CD4-positive, alpha-beta T cell treated with Interleukin-12 subunit alpha and Interleukin-12 subunit beta, for 1 hour (primary cell): ENCODE measurements at places on chromosomes 7 and 10.

GRCh38 chr7:26090927-26091519 is 61.0 kb upstream of the NFE2L3 start:
- DNase-seq: peak; percentile 53

GRCh38 chr7:143012001-143012400 is 14.9 kb downstream of the OR9A2 start:
- no peak for DNase-seq

- DNase-seq: peak; percentile 76
Observed at GRCh38 chr7:130982160-130982638, 248.2 kb upstream of the KLF14 start.

DNA sequence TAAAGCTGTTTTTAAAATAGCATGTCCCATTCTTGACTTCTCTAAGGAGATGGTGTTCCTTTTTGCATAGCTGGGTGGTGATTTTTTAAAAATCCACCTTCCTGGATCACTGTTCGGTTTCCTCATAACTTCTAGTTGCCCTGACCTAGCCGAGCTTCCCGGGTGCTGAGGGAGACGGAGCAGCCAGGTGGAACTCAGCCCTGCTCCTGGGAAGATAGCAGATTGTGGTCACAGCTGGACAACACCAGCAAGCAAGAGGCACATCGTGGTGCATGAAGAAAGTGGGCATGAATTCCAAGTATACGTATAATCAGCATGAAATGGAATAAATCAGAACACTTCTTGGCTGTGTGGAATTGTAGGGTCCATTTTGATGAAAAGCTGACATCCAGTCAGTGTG is 73.5 kb upstream of the RSU1 start:
- DNase-seq: no peak

DNA sequence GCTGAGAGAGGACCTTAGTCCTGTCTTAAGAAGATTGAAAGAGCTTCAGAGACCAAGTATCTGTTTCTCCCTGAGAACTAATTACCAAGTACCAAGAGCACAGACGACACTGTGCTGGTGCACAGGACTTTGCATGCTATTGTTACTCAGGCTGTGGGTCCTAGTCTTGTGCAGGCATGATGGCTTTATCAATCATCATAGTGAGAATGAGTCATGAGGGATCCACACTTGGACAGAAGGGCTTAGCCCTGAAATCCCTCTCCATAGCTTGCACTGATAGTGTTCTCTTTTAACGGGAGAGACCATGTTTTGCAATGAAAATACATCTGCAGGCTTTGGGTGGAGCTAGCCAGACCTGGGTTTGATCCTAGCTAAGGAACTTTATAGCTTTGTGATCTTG is 93.3 kb downstream of the SORCS3 start:
- no peak for DNase-seq

GRCh38 chr7:87082675-87083074 is 23.2 kb upstream of the ELAPOR2 start:
- no peak for DNase-seq

DNA sequence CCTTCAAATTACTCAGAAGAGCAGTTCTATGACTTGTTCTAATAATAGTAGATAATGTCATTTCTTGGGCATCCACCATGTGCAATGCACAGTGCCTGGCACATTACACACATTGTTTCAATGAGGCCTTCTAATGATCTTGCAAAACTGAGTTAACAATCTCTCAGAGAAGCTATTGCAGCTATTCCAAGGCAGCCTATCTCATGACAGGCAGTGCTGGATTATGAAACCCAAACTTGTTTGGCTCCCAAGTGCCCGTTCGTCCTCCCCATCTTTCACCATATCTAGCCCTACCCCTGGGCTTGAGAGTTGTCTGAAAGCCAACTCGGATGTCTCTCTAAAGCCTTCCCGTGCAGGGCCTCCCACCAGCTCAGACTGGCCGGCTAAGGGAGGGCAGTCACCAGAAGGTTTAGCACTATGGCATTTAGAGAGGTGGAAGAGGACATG is 405.1 kb downstream of the PLXNA4 start:
- no peak for DNase-seq

GRCh38 chr7:48551652-48552051 is 372.7 kb upstream of the CDC14C start:
- no peak for DNase-seq

DNA sequence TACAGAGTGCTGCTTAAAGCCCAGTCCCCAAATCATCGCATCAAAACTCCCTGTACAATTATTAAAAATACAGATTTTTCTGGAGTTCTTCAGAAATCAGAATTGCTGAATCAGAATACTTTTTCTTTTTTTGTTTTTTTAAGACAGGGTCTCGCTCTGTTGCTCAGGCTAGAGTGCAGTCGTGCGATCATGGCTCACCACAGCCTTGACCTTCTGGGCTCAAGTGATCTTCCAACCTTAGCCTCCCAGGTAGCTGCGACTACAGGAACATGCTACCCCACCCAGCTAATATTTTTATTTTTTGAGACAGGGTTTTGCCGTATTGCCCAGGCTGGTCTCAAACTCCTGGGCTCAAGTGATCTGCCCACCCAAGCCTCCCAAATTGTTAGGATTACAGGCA is 3.9 kb downstream of the BBIP1 start:
- DNase-seq: no peak
